Esophagus squamous epithelium (tissue), 5 donors: ENCODE measurements at places on chromosomes 2 and 18.

DNA sequence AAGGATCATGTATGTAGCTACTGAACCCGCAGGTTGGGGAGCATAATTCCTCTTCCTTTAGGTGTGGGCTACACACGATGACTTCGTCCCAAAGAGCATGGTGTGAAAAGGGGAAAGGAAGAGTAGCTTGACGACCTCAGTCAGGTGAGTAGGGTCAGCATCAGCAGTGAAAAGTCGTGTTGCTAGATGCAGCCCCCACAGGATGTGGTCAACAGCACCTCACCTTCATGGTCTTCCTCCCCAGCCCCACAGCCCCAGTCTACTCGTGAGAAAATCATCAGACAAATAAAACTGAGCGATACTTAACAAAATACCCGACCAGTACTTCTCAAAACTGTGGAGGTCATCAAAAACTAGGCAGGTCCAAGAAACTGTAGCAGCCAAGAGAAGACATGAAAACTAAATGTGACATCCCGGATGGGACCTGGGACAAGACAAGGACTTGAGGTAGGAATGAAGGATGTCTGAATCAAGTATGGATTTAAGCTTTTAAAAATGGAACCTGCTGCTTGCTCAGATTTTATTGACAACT lies 77.5 kb upstream of the NFATC1 start:
- no peak for DNase-seq

- no peak for DNase-seq
Measured at GRCh38 chr2:170605862-170606261, 109.3 kb upstream of the SP5 start.

- no peak for DNase-seq
Measured at GRCh38 chr2:133607679-133608078, 39.4 kb upstream of the NCKAP5 start.

DNA sequence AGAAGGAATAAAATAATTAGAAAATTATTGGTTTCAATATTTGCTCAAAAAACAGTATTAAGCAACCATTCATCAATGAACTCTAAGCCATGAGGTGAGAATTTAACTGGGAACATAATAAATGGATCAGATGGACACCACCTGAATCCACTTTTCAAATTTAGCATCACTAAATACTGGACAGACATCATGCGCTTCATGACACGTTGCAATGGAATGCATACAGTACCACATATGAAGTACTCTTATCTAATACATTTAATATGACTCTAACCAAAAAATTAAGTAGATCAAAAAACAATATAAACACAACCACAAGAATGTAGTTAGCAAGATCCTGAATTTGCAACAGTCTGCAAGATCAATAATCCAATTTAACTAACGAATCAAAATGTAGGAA lies 76.6 kb downstream of the COBLL1 start:
- DNase-seq = no peak
